ENCODE measurements at places on chromosomes 3 and 15. TPM values are rescaled to one million over a fixed set of nuclear protein-coding genes. Genes with fewer than 3 reads are reported as not detected.
A peak's percentile ranks its signal among the peaks of the same experiment; 100 is the strongest.

FAM3D gene
- not detected for polyA plus RNA-seq

NME9 gene
- not detected for polyA plus RNA-seq

IMP3 gene
- 34.0 TPM for polyA plus RNA-seq

NR1I2 gene
- polyA plus RNA-seq: 0.03 TPM

ZNF710 gene
- polyA plus RNA-seq: 2.2 TPM

LCTL gene
- polyA plus RNA-seq: 1.3 TPM

DNA sequence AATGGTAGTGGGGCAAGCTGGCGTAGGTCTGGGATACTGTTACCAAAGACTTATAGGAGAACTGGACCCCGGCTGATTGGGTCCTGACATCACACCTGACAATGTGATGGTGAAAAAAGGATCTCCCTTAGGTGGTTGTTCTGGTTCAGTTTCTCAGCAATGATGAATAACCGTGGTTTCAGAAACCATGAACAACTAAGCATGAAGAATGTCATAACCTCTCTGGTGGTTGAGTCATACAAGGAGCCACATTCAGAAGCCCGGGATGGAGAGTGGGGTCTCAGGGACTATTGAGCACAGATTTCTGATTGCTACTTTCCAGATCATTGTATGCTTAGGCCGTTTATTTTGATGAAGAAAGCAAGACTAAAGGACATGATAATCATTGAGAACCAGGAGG is 17.4 kb downstream of the GPR160 start:
- no peak for DNase-seq

DNA sequence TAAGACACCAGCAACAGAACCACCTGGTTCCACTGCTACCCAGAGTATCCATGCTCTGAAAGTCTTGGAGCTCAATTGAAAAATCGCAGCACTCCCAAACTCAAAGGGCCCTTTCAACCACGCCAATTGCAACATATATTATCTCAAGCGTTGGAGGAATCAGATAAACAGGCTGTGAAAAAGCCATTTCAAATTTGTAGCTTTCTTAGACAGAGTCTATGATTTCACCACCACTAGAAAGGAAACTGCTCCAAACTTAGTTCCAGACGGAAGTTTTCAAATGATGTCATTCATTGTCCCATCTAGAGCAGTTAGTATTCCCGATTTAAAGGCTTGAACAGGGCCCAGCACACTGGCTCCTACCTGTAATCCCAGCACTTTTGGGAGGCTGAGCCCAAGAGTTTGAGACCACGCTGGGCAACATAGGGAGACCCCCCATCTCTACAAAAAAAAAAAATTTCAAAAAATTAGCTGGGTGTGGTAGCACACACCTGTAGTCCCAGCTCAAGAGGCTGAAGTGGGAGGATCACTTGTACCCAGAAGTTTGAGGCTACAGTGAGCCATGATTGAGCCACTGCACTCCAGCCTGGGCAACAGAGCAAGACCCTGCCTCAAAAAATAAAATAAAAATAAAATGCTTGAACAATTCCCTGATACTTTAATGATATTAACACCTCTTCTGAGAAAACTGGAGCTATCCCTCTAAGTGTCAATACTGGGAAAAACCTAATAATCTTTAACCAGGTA is 16.8 kb downstream of the TNIK start:
- DNase-seq: peak; percentile 73

- peak; percentile 71 for DNase-seq
Observed at GRCh38 chr3:171348121-171348520, 112.1 kb downstream of the TNIK start.
